Transverse colon (tissue), 4 donors: ENCODE measurements at places on chromosomes 1 and 21.

GRCh38 chr1:54407154-54407403 lies 885 bp upstream of the SSBP3 start:
- H3K4me1 ChIP-seq = peaks cover 25% of the 10 kb centered on the region
- H3K4me3 ChIP-seq = peak overlapping the region; percentile 99
- no peaks in the 10 kb centered on the region for H3K27me3 ChIP-seq
- peak; percentile 41 for DNase-seq

- H3K27ac ChIP-seq = peak overlapping the region; percentile 45
- DNase-seq = peak; percentile 23
- H3K4me1 ChIP-seq = no peaks in the 10 kb centered on the region
- no peaks in the 10 kb centered on the region for H3K36me3 ChIP-seq
These were observed 56.4 kb downstream of the ADAMTS1 start for GRCh38 chr21:26788790-26789189.

DNA sequence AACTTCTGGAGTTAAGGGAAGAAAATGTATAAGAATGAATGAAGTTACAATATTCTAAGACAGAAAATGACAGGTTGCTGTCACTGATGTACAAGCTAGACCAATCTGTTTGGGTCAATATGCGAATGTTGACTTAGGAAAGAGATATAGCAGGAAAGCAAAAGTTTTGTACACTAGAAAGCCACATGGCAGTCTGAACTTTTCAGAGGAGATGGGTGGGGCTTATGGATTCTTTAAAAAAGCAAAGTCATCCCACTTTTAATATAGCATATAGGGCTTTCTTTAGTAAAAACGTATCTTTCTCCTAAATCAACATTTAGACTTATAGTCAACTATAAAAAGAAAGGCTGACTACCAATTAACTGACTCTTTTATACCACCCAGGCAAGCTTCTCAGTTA lies 381.2 kb downstream of the PTPRC start:
- H3K4me3 ChIP-seq = no peak overlapping the region
- no peaks in the 10 kb centered on the region for H3K36me3 ChIP-seq
- no peak overlapping the region for H3K27ac ChIP-seq
- H3K4me1 ChIP-seq = no peaks in the 10 kb centered on the region

DNA sequence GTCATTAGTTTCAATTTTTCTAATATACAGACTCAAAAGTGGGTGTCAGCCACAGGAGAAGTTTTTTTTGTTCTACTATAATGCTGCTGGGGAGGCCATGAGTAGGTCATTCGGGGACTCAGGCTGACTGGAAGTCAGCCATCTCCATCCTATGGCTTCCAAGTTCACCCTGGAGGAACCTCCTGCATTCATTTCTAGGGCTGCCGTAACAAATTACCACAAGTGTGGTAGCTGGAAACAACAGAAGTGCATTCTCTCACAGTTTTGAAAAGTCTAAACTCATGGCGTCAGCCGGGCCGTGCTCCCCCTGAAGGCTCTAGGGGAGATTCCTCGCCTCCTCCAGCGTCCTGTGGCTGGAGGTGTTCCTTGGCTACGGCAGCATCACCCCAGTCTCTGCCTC lies 17.7 kb downstream of the AGT start:
- H3K4me3 ChIP-seq = no peak overlapping the region
- H3K27ac ChIP-seq = no peak overlapping the region
- H3K36me3 ChIP-seq = no peaks in the 10 kb centered on the region
- H3K4me1 ChIP-seq = no peaks in the 10 kb centered on the region
- DNase-seq = no peak

DNA sequence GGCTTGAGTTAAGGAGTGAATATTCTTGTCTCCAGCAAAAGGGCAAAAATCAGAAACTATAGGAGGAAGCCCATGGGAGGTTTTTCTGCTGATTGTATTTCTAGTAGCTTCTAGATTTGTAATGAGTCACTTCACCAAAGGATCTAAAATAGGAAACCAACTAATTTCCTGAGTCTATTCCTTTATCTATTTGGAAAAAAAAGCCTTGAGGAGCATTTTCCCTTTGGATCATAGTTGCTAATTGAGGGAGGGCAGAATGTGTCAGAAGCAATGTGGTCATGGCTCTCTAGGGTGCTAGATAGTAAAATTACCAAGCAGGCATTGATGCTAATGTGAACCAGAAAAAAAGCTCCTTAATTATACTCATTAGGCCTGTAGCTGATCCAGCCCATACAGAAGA lies at the start of gene OR10R2:
Gene OR10R2, plus strand, starts transcription at position 301 of the 400 bp plus-strand sequence. CDS start 106 bp downstream, outside the sequence.
- no peaks in the 10 kb centered on the region for H3K36me3 ChIP-seq
- no peaks in the 10 kb centered on the region for H3K27me3 ChIP-seq
- H3K4me3 ChIP-seq = no peak within 1 kb of the TSS
- DNase-seq = no peak
- no peak within 1 kb of the TSS for H3K27ac ChIP-seq

- no peaks in the 10 kb centered on the region for H3K36me3 ChIP-seq
- H3K27me3 ChIP-seq = peaks cover 21% of the 10 kb centered on the region
- DNase-seq = no peak
- H3K27ac ChIP-seq = no peak overlapping the region
- H3K4me3 ChIP-seq = peak overlapping the region; percentile 53
These were observed 1.0 kb downstream of the MANEAL start for GRCh38 chr1:37794372-37795339.

DNA sequence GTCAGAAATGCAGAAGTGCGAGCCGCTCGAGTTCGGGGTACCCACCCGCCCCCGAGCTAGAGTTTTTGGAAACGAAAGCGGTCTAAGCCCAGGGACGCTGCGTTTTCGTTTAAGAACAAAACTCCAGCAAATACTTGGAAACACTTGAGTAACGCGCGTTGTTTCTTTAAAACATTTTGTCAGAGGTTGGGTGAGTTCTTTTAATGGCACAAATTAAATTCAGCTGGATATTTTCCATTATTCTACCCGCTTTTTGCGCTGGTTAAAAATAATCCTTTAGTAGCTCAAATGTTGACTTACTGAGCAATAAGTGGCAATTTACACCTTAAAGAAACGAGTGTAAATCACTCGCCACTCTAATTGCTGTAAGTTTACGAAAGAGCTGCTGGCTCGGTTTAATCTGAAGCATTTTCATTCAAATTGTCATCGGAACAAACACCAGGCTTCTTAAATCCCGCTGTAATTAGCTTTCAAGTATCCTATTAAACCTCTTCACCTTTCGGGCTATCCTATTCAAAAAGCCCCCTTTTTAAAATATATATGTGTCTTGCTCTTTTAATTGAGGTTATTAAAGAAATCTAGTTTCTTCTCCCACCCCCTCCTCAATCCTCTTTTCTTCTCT lies 1.5 kb downstream of the LHX8 start:
- H3K4me3 ChIP-seq = peak overlapping the region; percentile 40
- no peaks in the 10 kb centered on the region for H3K36me3 ChIP-seq
- DNase-seq = no peak
- peaks cover 11% of the 10 kb centered on the region for H3K4me1 ChIP-seq
- peaks cover 99% of the 10 kb centered on the region for H3K27me3 ChIP-seq

DNA sequence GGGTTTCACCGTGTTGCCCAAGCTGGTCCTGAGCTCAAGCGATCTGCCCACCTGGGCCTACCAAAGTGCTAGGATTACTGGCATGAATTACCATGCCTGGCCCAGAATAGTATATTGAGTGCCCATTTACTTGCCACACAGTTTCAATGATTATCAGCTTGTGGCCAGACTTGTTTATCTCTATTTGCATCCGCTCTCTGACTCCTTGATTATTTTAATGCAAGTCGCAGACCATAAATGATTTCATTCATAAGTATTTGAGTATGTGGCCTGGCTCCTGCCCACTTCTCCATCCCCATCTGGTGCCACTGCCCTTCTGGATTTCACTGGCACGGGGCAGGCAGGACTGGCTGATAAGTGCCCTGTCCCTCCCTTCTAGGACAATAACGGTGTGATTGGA lies 18.2 kb upstream of the TRNAU1AP start:
- H3K27me3 ChIP-seq = no peaks in the 10 kb centered on the region
- no peak overlapping the region for H3K4me3 ChIP-seq
- no peak for DNase-seq

DNA sequence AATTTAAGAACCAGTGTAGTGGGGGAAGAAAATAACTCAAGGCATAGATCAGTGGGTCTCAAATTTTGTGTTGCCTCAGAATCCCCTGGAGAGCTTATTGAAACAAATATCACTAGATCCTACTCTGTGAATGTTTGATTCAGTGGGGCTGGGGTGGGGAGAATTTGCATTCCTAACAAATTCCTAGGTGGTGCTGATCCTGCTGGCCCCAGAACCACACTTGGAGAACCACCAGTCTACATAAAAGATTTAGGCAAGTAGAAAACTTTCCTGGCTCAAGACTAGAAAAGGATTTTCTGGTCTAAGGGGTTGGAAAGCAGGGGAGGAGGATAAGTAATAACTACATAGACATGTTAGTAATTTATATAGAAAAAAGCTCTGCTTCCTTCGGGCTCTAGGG lies 34.1 kb upstream of the C1orf21 start:
- H3K27me3 ChIP-seq = no peaks in the 10 kb centered on the region
- H3K36me3 ChIP-seq = no peaks in the 10 kb centered on the region
- no peak overlapping the region for H3K4me3 ChIP-seq

DNA sequence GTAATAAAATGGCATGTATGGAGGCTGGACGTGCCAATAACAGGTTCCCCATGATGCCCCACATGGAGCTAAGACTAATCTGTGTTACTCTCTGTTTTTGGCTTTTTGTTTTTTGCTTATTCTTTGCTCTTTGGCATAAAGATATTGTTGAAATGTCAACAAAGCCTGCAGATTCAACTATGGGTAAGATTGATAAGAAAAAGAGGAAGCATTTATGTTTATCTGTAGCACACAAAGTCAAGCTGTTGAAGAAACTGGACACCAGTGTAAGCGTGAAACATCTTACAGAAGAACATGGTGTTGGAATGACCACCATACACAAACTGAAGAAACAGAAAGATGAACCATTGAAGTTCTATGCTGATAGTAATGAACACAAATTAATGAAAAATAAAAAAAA lies 402.7 kb downstream of the LTN1 start:
- no peak overlapping the region for H3K4me3 ChIP-seq
- no peaks in the 10 kb centered on the region for H3K4me1 ChIP-seq
- H3K36me3 ChIP-seq = no peaks in the 10 kb centered on the region
- DNase-seq = no peak

- DNase-seq = peak; percentile 48
- no peaks in the 10 kb centered on the region for H3K4me1 ChIP-seq
- H3K27ac ChIP-seq = no peak overlapping the region
- no peaks in the 10 kb centered on the region for H3K27me3 ChIP-seq
- no peak overlapping the region for H3K4me3 ChIP-seq
These were observed 1.9 kb upstream of the OR13G1 start for GRCh38 chr1:247681288-247681897.

- H3K4me1 ChIP-seq = no peaks in the 10 kb centered on the region
- DNase-seq = peak; percentile 36
- no peaks in the 10 kb centered on the region for H3K27me3 ChIP-seq
- H3K27ac ChIP-seq = no peak overlapping the region
These were observed 38.5 kb upstream of the ETV3 start for GRCh38 chr1:157176591-157177121.

DNA sequence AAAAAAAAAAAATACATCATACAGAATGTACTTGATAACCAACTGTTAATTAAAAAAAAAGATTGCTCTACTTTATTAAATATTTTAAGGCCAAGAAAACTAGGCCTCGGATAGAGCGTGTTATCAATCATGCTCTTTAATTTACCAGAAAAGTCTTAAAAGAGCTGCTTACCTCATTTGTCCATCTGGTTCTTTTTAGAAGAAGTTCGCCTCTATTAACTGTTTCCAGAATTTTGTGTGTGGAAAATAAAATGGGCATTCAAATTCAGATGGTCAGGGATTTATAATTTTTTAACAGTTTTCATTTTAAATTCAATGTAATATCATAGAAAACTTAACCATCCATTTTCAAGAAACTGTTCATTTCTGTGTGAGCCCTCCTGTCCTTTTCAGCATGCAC lies 53.8 kb downstream of the KCNK1 start:
- H3K4me3 ChIP-seq = no peak overlapping the region
- no peaks in the 10 kb centered on the region for H3K4me1 ChIP-seq
- DNase-seq = no peak

- no peaks in the 10 kb centered on the region for H3K4me1 ChIP-seq
- H3K27me3 ChIP-seq = no peaks in the 10 kb centered on the region
- no peak for DNase-seq
- H3K27ac ChIP-seq = no peak overlapping the region
These were observed 17.6 kb upstream of the TMEM61 start for GRCh38 chr1:54962612-54963395.

DNA sequence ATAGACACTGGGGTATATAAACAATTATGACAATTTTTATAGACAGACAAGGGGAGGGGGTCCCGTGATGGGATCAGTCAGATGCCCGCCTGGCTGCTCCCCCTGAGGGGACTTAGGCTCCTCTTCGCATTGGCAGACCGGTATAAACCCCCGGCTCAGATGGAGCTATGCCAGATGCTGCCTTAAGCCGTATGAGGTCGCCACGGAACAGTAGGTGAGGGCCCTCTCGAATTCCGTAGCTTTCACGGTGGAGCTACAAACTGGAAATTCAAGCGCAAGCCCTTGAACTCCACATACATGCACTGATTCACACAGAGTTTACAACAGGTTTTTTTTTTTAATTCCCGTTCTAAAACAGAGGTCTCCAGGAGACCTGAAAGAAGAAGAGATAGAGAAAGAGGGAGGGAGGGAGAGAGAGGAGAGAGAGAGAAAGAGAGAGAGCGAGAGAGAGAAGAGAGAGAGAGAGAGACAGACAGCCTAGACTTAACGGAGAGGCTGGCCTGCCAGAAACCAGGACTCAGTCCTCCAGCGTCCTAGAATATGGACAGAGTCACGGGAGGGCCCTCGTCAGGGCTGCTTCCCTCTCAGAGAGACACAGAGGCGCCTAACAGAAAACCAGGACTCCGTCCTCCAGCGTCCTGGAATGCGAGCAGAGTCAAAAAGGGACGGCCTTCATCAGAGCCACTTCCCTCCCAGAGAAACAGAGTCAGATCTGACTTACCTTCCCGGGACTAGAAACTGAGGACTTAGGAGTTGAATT lies 24.4 kb upstream of the TMEM54 start:
- H3K4me1 ChIP-seq = peaks cover 14% of the 10 kb centered on the region
- peak overlapping the region; percentile 42 for H3K4me3 ChIP-seq
- H3K36me3 ChIP-seq = no peaks in the 10 kb centered on the region
- DNase-seq = peak; percentile 45
- H3K27ac ChIP-seq = peak overlapping the region; percentile 77

DNA sequence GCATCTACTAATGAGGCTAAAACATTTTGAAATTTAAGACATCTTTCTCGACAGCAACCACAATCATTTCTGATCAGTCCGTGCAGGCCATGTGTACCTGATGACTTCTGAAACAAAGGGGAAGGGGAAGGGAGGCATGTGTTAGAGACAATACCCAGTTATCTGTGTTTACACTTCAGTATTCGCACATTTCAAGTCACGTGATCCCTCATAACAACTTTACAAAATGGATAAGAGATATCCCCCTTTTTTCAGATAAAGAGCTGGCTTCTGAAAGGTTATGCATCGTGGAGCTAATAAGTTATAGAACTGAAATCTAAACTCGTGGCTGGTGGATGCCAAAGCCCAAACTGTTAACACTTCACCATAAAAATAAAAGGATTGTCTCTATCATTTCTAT lies 175.7 kb downstream of the CHRM3 start:
- no peak for DNase-seq
- no peak overlapping the region for H3K4me3 ChIP-seq
- H3K4me1 ChIP-seq = peaks cover 7% of the 10 kb centered on the region
- H3K27me3 ChIP-seq = no peaks in the 10 kb centered on the region

- H3K4me1 ChIP-seq = peaks cover 7% of the 10 kb centered on the region
- H3K27ac ChIP-seq = no peak overlapping the region
- no peak overlapping the region for H3K4me3 ChIP-seq
- H3K27me3 ChIP-seq = no peaks in the 10 kb centered on the region
These were observed 145.2 kb downstream of the PGBD5 start for GRCh38 chr1:230280906-230281413.

- H3K4me1 ChIP-seq = no peaks in the 10 kb centered on the region
- no peak for DNase-seq
- no peaks in the 10 kb centered on the region for H3K36me3 ChIP-seq
- H3K27me3 ChIP-seq = no peaks in the 10 kb centered on the region
- no peak overlapping the region for H3K4me3 ChIP-seq
These were observed 1242.4 kb upstream of the ADGRL4 start for GRCh38 chr1:80248886-80249285.
